ENCODE measurements at places on chromosomes 6 and 20. TPM values are rescaled to one million over a fixed set of nuclear protein-coding genes. Genes with fewer than 3 reads are reported as not detected.

Gene CST5
- not detected for polyA plus RNA-seq

Gene UBD
- polyA plus RNA-seq, result not detected

Gene TRIM15
- not detected for polyA plus RNA-seq

Gene SEC23B
- 16.4 TPM for polyA plus RNA-seq

Gene BLCAP
- 68.1 TPM for polyA plus RNA-seq

Gene PPP1R16B
- polyA plus RNA-seq, result 54.5 TPM

Gene POM121L2
- polyA plus RNA-seq, result not detected

Gene PGC
- polyA plus RNA-seq, result not detected

Gene LRRC1
- 4.4 TPM for polyA plus RNA-seq

Gene SNAP25
- not detected for polyA plus RNA-seq

Gene BMP5
- polyA plus RNA-seq, result not detected

Gene DDX39B
- polyA plus RNA-seq, result 919 TPM

Gene OVOL2
- not detected for polyA plus RNA-seq

Gene CCN5
- polyA plus RNA-seq, result not detected
